ENCODE measurements at places on chromosomes 6 and 20.

DNA sequence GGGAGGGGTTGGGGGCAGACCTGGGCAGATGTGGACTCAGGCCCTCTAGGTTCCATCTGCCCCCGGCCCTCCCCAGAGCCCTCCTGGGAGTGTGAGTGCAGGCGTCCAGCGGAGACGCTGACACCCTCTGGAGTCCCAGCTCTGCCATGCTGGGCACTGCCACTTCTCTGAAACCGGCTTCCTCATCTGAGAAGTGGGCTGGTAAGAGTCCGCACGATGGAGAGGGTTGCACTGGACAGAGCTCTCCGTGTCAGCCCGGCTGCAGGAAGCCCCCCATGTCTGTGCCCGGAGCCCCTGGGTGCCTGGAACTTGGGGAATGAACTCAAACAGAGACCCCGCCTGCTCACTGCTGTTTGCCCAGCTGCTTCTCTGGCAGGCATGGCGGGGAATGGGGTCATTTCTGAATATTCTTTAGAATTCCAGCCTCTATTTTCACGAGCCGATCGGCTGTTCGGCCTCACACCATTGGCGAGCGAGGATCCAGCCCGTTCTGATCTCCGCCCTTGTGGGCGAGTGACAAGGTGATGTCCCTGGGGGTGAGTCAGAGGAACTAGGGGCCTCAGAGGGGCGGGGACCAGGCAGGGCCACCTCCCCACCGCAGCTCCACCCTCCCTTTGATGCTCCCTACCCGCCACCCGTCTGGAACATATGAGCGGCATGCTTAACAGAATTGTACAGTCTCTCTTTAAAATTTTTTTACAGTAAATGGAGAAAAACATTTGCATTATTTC lies 47.8 kb upstream of the GATA5 start:
- peak; percentile 25 for DNase-seq

GRCh38 chr20:33162313-33162712 lies 5.6 kb upstream of the BPIFA2 start:
- DNase-seq, result no peak

GRCh38 chr6:5054245-5054873 lies 30.8 kb upstream of the PPP1R3G start:
- DNase-seq, result peak; percentile 27

- DNase-seq, result no peak
Measured at GRCh38 chr20:23165964-23166363, 79.8 kb upstream of the CD93 start.

- no peak for DNase-seq
Measured at GRCh38 chr6:111185954-111186353, 98.7 kb downstream of the SLC16A10 start.

- DNase-seq, result peak; percentile 92
Measured at GRCh38 chr6:18343741-18344140, 43.4 kb upstream of the RNF144B start.

DNA sequence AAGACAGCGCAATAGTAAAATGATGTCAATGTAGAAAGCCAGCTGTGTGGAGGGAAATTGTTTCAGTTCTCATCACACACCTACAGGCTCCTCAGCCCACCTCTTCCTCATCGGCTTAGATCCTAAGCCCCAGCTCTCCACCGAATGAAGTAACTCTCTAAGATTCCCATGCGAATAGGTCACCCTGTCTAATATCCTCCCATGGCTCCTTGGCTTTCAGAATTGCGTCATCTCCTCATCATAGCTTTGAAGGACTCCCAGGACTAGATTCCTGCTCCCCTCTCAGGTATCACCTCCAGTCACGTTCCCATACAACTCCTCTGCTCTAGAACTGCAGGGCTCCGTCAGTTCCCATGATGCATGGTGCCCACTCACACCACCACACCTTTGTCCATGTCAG lies 16.2 kb upstream of the SLC22A16 start:
- DNase-seq, result peak; percentile 21

GRCh38 chr6:162249907-162250642 lies 477.5 kb downstream of the PRKN start:
- DNase-seq, result no peak

- no peak for DNase-seq
Measured at GRCh38 chr6:69643688-69644087, 153.1 kb downstream of the LMBRD1 start.

DNA sequence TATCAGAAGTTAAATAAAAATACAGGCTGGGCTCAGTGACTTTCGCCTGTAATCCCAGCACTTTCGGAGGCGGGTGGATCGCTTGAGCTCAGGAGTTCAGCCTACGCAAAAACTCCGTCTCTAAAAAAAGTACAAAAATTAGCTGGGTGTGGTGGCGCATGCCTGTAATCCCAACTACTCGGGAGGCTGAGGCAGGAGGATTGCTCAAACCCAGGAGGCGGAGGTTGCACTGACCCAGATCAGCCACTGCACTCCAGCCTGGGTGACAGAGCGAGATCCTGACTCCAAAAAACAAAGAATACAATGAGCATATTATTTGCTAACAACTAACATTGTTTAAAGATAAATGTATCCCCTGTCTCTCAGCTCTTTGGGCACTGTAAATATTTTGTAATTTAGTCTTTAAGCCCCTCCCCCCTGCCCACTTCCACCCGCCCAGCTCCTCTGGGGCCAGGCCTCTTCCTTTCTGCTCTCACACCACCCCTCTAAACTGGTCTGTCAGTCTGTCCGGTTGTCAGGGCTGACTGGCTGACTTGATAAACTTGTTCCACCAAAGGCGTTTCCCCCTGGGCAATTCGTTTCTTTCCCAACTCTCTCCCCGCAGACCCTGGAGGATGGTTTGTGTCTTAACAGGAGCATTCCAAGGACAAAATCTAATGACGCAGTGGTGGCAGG lies 62.4 kb upstream of the QKI start:
- no peak for DNase-seq

- DNase-seq, result no peak
Measured at GRCh38 chr20:24577271-24577909, 108.0 kb downstream of the SYNDIG1 start.

DNA sequence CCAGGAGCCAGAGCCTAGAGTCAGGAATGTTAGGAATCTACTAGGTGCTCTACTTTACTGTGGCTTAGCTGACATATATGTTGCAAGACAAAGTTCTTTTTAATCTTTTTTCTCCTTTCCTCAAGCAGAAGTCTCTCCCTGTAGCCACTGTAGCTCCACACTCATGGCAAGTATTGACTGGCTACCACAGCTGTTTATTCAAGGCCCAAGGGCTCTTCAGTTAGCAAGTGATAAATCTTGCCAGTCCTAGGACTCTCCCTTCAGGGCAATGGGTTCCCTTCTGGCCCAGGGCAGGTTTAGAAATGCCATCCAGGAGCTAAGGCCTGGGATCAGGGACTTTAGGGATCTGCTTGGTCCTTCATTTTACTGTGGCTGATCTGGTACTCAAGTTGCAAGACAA lies 82.0 kb upstream of the TNFRSF21 start:
- no peak for DNase-seq

- peak; percentile 55 for DNase-seq
Measured at GRCh38 chr6:147000545-147001488, 203.4 kb upstream of the STXBP5 start.

GRCh38 chr20:56724241-56724757 lies 95.2 kb downstream of the TFAP2C start:
- DNase-seq, result no peak

DNA sequence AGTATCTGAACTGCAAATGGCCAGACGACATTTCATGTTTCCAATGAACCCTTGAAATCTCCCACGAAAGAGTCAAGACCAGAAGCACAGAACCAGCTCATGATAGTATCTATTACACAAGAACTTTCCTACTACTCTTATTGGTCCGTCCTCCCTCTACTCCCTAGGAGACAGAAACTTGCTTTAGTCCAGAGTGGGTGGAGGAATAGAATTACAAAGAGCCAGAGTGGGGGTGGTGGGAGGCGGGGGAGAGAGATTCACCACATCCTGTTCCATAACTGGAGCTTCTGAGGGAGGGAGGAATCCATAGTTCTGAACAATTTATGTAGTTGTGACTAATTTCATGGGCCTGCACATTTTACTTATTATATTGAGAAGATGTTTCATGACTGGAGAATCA lies 18.5 kb upstream of the WFDC10A start:
- DNase-seq, result peak; percentile 85

DNA sequence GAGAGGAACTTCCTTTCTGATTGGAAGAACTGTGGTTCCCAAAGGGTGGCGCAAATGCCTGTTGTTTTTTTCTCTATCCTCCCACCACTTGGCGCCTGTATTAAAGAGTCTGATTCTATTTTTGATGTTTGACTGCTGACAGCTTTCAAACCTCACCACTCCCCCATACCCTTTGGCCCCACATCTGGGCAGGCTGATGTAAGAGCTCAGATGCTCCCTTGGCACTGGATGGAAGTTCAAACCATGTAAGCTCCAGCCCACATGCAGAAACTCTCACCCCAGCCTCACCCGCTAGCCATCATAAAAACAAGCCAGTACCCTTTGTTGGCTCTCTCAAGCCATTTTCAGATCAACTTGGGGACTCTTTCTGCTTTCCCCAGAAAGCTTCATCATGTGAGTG lies 20.0 kb upstream of the TMEM14A start:
- DNase-seq, result no peak

- DNase-seq, result no peak
Measured at GRCh38 chr20:16003310-16003709, 569.9 kb downstream of the KIF16B start.

- DNase-seq, result no peak
Measured at GRCh38 chr6:80523010-80523409, 416.5 kb downstream of the BCKDHB start.

GRCh38 chr6:92541448-92542060 lies 877.8 kb downstream of the EPHA7 start:
- no peak for DNase-seq

GRCh38 chr6:152721956-152722355 lies 24.3 kb downstream of the MYCT1 start:
- peak; percentile 40 for DNase-seq

DNA sequence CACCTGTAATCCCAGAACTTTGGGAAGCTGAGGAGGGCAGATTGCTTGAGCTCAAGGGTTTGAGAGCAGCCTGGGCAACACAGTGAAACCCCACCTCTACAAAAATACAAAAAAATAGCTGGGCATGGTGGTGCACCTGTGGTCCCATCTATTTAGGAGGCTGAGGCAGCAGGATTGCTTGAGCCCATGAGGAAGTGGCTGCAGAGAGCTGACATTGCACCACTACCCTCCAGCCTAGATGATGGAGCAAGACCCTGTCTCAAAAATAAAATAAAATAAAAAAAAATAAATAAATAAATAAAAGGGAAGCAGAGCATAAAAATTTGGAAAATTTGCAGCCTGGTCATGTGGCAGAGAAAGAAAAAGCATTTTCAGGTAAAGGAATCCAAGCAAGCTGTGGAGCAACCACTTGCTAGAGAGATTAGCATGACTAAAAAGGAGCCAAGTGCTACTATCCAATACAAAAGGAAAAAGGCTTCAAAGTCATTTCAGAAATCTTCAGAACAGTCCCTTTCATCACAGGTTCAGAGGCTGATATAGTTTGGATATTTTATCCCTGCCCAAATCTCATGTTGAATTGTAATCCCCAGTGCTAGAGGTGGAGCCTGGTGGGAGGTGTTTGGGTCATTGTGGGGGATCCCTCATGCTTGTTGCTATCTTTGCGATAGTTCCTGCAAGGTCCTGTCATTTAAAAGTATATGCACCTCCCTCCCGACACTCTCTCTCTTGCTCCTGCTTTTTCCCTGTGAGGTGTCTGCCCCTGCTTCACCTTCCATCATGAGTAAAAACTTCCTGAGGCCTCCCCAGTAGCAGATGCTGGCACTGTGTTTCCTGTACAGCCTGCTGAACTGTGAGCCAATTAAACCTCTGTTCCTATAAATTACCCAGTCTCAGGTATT lies 11.2 kb upstream of the TTK start:
- no peak for DNase-seq

DNA sequence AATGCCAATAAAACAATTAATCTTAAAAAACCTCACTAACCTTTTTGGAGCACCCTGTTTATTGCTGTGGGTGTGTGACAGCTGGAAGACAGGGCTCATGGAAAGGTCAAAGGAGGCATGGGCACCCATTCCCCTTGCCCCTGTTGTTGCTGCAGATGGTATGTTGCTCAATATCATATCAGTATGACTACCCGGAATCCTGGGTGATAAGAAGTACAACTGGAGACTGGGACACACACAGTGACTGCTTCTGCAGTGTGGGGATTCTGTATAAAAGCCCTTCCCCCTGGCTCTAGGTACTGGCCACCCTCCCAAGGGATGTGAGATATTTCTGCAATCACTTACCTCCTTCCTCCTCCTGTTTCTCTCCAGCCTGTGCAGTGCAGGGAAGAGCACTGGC lies 47.3 kb upstream of the IL20RA start:
- DNase-seq, result no peak

GRCh38 chr6:36546308-36546919 lies 865 bp downstream of the STK38 start:
- peak; percentile 51 for DNase-seq

DNA sequence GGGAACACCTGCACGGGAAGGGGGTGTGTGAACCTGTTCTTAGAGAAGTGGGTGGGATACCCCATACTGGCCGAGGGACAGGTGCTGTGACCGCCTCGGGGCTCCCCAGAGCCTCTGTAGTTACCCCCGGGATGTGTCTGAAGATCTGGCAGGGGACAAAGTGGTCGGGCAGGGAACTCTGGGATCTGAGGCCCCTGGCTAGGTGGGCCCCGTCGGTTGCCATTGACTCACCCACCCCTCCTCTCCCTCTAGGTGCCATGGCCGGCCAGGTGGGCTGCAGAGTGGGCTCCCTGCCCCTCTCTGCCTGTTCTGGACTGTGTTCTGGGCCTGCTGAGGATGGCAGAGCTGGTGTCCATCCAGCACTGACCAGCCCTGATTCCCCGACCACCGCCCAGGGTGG lies 4.3 kb downstream of the BIRC7 start:
- no peak for DNase-seq

- DNase-seq, result peak; percentile 91
Measured at GRCh38 chr6:31651602-31652191, 764 bp downstream of the BAG6 start.

GRCh38 chr6:41557335-41557734 lies 11.2 kb downstream of the FOXP4 start:
- DNase-seq, result no peak

DNA sequence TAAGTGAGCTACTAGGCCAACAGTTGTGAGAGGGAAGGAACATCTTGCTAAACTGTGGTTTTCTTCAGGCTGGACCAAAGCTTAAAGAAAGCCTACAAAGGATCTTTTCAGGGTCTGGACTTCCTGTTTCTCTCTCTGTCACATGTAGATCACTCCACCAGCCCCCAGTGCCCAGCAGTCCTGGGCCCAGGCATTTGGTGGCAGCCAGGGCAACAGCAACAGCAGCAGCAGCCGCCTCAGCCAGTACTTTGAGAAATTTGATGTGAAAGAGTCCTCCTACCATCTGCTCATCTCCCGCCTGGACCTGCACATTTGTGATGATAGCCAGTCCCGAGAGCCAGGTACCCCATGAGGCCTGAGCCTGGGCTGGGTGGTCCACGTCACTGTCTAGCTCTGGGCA lies 44.1 kb downstream of the BLTP3A start:
- no peak for DNase-seq
